ENCODE measurements at places on chromosomes 1 and 21.

- DNase-seq: no peak
Measured at GRCh38 chr1:112460615-112461014, 48.1 kb upstream of the WNT2B start.

- no peak for DNase-seq
Measured at GRCh38 chr1:8659593-8659992, 157.8 kb downstream of the RERE start.

DNA sequence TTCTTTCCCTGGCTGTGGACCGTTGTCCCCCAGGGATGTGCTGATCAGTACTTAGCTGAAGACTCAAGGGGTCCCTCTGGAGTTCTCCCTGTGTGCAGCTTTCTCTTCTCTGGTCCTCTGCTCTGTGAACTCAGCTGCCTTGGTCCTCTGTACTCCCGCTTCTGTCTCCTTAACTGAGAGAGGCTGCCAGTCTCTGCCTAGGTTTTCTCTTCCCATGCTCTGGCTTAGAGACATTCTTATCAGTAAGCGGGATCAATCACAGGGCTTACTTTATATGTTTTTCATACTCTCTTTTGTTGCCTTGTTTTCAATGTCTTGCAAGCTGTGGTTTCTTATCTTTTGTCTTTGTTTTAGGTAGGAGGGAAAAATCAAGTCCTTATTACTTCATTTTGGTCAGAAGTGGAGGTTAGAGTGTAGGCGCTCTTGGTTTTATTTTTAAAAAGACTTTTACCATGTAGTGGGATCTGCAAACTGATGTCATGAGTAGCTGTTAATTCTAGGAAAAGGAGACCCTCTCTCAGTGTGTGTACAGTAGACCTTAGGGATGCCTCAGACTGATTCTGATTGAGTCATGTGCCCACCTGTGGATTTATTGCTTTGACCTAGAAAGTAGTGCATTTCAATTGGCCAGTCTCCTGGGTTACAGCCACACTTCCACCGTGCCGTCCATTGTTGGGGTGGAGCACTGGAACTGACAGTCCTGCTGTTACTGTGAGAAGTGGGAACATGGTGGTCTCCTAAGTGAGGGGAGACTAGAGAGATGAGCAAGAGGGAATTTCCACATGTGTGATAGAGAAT is 46.6 kb downstream of the TTC3 start:
- no peak for DNase-seq

DNA sequence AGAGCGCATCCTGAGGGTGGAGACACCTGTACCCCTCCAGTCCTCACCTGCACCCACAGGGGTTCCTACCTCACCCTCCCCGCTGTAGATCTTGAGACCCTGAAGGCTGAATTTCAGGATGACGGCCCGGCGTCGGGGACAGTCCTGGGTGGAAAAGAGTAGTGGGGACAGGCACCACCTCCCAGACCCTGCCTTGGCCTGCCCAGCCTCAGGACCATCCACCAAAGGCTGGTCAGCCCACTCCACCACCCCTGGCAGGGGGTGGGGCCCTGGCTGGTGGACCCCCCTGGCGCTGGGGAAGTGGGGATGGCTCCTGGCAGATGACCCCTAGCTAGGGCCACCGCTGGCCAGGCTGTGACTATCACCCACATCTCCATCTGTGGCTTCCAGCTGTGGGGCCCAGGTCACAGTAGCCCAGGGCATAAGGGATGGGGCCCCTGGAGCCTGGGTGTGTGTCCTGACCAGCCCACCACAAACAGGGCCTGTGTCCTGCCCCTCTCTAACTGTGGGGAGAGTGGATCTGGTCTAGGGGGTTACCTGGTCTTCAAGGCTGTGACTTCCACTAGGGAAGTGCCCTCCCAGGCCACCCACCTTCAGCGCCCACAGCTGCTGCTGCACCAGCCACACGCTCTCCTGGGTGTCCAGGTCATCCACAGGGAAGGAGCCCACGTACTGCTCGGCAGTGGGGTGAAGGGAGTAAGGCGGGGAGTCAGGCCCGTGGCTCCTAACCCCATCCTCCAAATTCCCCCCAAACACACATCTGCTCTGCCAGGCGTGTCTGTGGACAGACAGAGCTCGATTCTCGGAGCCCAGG is 5.4 kb downstream of the SH2D5 start:
- peak; percentile 57 for DNase-seq

- DNase-seq: no peak
Measured at GRCh38 chr1:236774926-236775325, 20.2 kb upstream of the MTR start.

DNA sequence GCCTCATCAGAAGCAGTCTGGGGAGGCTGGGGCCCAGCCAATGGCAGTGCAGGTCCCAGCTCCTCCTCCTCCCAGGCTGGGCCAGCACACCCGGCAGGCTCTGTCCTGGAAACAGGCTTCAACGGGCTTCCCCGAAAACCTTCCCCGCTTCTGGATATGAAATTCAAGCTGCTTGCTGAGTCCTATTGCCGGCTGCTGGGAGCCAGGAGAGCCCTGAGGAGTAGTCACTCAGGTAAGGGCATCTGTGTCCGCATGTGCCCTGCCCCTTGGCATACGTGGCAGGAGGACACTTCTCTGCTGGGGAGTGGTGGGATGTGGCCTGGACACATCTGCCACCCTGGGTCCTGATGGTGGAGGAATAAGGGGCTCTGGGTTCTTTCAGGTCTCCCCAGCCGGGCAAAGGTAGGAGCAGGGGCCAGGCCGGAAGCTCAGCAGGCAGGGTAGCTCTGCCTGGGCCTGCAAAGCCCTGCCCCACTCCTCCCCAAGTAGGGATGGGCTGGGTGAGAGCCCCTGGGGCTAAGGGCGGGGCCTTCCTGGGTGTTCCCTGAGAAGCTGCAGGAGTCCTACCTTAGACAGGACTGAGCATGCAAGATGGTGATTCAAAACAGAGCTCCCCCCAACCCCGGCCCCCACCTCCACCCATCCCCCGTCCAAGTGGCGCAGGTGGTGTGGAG is at the start of gene GJB5:
GJB5 (plus strand) TSS at position 84 of the 674 bp plus-strand sequence. CDS start 2,284 bp downstream, outside the sequence.
- no peak for DNase-seq

DNA sequence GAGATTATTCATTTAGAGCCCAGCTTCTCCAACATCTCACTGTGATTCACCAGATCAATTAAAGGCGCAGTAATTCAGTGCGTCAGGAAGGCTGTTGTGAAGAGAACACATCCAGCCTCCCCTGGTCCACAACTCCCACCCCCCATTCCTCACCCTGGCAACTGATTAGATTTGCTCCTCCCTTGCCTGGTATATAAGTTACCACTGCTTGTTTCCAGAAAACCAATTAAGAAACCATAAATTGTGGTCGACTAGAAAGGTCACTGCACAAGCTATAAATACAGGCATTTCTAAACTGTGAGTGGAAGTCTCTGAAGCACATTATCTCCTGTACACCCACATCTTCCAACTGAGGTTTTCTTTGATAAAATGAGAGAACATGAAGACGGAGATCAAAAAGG is 41.9 kb downstream of the FAM163A start:
- no peak for DNase-seq

- DNase-seq: no peak
Measured at GRCh38 chr1:114310695-114311271, 157.1 kb upstream of the SYT6 start.

DNA sequence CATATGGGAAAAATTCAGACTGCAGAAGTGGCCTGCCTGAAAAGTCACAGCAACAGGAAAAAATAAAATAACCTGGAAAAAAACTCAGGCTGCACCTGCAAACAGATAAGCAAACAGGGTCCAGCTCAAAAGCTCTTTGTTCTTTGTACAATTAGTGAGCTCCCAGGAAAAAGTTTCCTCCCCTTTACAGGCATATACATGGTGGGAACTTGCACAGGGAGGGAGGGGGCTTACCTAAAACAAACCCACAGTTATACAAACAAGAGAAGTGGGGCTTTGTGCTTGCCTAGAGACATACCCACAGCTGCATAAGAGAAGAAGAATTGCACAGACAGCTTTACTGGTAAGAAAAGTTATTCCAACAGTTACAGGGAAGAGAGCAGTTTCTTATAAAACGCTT is 31.7 kb upstream of the COG2 start:
- DNase-seq: no peak

DNA sequence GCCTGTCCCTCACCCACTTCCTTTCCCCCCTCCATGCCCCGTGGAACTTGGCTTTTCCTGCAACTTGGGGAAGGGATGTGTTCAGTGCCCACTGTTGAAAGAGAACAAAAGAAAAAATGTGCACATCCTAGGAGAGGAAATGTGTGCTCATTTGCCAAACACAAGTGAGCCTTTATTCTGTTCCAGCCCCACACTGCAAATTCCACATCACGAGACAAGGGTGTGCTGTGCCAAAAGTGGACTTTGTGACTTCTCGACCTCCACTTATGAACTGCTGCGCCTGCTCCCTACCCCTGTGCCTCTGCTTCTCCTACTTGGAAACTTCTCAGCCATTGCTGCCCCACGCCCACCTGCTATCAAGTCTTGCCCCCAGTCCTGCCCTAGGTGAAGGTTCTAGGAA is 97.0 kb upstream of the GRIK3 start:
- no peak for DNase-seq

- no peak for DNase-seq
Measured at GRCh38 chr1:76463278-76463677, 388.7 kb downstream of the ST6GALNAC3 start.

DNA sequence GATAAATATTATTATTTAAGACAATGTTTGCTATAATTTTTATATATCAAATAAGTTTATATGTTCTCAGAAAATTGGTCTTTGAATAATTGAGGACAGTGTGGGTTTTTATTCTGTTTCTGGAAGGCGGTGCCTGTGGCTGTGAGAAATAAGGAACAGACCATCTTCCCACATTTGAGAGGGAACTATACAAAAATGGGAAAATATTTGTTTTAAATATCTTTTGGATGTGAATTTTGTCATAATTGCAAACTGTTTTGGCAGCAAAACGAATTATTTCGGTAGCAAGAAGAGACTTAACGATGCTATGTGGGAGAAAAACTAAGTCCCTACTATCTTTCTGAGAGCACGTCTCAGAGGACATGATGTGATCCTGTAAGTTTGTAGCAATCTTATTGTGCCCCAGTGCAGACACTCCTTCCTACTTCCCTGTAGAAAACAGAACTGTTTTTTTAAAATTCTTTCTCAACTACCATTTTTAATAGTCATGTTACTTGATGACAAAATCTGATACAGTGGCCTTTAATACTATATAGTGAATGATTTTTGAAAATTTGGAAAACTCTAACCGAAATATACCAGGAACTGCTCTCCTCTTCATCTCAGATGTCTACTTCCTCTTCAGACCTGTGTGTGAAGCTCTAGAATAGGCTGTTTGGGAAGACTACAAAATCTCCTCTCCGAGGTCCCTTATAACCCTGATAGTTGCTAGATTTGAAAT is 25.4 kb downstream of the PTPRC start:
- no peak for DNase-seq

Data from activated effector memory CD4-positive, alpha-beta T cell treated with anti-CD3 and anti-CD28 coated beads, Interleukin-2, amount 50 U/mL, for 16 hours (primary cell).